ENCODE measurements at places on chromosomes 13 and 19.
A peak's percentile ranks its signal among the peaks of the same experiment; 100 is the strongest.

GRCh38 chr19:35294328-35294727, 2.4 kb downstream of the MAG start:
- no peak for DNase-seq

DNA sequence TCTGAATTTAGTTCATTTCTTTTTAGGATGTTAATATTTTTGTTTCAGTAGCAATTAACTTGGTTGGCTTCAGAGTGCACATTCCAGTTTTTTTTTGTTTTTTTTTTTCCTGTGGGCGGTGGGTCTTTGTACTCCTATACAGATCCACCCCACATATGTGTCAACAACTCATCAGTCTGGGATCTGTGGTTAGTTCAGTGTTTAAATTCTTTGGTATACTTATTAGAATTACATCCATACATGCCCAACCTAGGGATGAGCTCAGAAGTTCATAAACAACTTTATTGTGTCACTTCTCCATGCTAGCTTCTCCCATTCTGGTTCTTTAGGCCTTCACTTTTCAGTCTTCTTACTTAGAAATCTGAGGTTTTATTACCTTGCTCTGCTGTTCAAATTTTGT, 50.9 kb downstream of the PCCA start:
- peak; percentile 25 for DNase-seq

GRCh38 chr19:42285988-42286348, 16.0 kb upstream of the PRR19 start:
- no peak for DNase-seq

GRCh38 chr13:21228738-21229137, 52.3 kb downstream of the MRPL57 start:
- DNase-seq: no peak

DNA sequence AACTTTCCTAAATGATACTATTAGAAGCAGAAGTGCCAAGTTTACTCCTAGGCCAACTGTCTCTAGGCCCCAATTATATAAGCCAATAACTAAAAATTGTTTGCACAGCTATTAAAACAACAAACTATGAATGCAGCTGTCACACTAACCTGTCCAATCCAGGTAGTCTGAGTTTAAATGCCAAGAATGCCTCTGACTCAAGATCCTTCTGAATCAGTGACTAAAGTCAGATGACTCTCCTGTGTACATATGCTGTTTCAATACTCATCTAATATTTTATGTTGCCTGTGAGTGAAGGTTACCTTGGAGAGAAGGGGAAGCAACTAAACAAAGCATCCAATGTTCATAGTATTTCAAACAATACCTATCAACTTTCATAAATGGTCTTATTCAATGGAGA, 257.0 kb downstream of the ENOX1 start:
- no peak for DNase-seq

- DNase-seq: no peak
Measured at GRCh38 chr13:112726016-112726767, 36.4 kb downstream of the ATP11A start.

GRCh38 chr13:85665286-85665685, 133.9 kb downstream of the SLITRK6 start:
- DNase-seq: no peak

DNA sequence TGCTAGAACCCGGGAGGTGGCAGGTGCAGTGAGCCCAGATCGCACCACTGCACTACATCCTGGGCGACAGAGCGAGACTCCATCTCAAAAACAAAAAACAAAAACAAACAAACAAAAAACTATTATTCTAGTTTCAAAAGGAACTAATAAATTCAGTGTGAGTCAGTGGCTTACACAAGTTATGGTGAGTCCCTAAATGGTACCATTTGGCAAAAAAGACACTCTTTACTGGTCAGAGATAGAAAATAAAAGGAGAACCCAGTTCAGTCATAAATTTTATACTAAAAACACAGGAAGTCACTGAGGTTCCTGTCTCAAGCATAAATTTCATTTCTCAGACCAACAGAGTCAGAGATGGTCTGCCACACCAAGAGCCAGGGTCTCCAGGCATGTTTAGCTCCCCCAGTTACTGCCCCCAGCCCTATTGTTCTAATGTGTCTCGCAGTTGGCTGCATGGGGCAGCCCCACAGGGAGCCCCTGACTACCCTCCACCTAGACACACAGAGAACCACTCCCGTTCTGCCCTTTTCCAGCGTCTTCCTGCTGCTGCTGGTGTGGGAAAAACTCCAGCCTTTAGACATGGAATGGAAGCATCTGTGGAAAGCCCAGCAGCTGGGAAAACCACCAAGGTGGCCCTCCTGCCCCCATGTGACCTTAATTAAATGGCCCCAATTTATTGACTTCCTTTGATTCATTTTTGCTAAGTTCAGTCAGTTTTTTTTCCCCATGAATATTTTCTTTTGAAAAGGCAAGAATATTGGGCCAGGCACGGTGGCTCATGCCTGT, 12.2 kb downstream of the THSD1 start:
- DNase-seq: no peak

DNA sequence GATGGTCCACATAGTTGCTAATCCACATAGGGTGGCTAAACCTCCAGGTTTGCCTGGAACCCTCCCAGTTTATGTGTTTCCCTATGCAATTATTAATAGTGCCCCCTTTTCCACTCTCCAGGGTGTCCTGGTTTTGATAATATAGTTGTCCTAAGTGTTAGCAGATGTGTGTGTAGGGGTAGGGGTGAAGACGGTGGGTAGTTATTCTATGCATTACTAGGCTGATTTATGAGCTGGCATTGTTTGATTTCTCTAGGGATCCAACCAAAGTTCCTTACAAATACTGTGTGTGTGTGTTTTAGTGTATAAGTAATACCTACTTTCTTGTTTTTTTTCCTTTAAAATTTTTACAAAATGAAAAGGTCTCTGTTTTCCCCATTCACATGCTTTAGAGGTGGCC, 21.1 kb downstream of the GTF2F2 start:
- DNase-seq: no peak

- no peak for DNase-seq
Measured at GRCh38 chr19:9622531-9622930, 1.5 kb upstream of the ZNF561 start.

- DNase-seq: no peak
Measured at GRCh38 chr13:49629947-49630346, 1.6 kb downstream of the ARL11 start.

DNA sequence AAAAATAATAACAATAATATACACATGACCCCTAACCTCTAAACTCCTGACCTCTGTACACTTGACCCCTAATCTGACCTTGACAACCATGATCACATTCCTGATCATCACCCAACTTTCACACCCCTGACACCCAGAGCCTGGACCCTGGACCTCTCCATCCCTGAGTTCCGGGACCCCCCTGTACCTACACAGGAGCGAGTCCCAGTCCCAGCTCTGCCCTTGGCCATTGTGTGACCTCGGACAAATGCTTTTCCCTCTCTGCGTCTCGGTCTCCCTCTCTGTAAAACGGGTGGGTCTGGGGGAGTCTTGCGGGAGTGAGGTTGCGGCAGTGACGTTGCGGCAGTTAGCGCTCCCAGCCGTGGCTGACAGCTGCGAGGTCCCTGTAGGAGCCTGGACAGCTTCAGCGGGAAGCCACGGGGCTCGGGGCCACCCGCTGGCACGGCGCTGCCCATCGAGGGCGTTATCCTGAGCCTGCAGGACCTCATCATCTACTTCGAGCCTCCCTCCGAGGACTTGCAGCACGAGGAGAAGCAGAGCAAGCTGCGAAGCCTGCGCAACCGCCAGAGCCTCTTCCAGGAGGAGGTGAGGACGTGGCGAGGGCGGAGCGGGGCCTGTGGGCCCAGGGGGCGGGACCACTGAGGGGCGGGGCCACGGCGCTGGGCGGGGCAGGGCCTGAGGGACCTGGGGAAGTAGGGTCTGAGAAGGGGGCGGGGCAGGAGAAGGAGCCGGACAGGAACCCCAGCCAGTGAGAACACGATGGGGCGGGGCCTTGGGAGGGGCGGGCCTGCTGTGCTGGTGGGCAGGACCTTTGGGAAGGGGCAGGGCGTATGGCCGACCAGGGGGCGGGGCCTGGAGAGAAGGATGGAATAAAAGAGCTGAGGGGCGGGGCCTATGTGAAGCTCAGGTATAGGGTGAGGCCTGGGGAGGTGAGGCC, 19.2 kb downstream of the RYR1 start:
- DNase-seq: no peak

Data from fibroblast of skin of left biceps (primary cell).